ENCODE measurements at places on chromosomes 13 and 19. TPM values are rescaled to one million over a fixed set of nuclear protein-coding genes. Genes with fewer than 3 reads are reported as not detected.

Gene SHD
- 1.3 TPM for total RNA-seq

Gene ZNF878
- total RNA-seq, result not detected

Gene ZNF579
- total RNA-seq, result 17.2 TPM

Gene ZNF814
- total RNA-seq, result 24.3 TPM

Gene ATP4A
- total RNA-seq, result not detected

Gene TMPRSS9
- not detected for total RNA-seq

Gene TMEM91
- 8.4 TPM for total RNA-seq

Gene B3GLCT
- total RNA-seq, result 4.4 TPM

Gene SHISA7
- 0.04 TPM for total RNA-seq

Gene MUC16
- not detected for total RNA-seq

Gene ZNF208
- total RNA-seq, result not detected

Gene ZNF560
- not detected for total RNA-seq

Gene PSMD8
- 229 TPM for total RNA-seq

Gene DENND1C
- total RNA-seq, result 0.59 TPM

Gene WASF3
- total RNA-seq, result 19.1 TPM

Gene APLP1
- total RNA-seq, result 19.3 TPM

Gene C5AR1
- not detected for total RNA-seq

Gene C19orf67
- total RNA-seq, result 0.94 TPM

Gene SUGT1
- 47.7 TPM for total RNA-seq

Gene DACT3
- 0.55 TPM for total RNA-seq

Gene MEDAG
- 1.8 TPM for total RNA-seq

Gene CGB3
- total RNA-seq, result not detected

Gene CPB2
- not detected for total RNA-seq

Gene SEMA6B
- total RNA-seq, result 43.0 TPM

Gene SUCLA2
- 137 TPM for total RNA-seq

Gene EXOSC5
- 79.6 TPM for total RNA-seq

Gene CCDC70
- not detected for total RNA-seq

Gene LSM14A
- 133 TPM for total RNA-seq

Gene C19orf33
- total RNA-seq, result 5.1 TPM

Gene PSG11
- not detected for total RNA-seq
